ENCODE measurements at places on chromosomes 7 and 10. TPM values are rescaled to one million over a fixed set of nuclear protein-coding genes. Genes with fewer than 3 reads are reported as not detected.

Gene ABCB1
- 1.8 TPM for total RNA-seq

Gene CDC14C
- 0.17 TPM for total RNA-seq

DNA sequence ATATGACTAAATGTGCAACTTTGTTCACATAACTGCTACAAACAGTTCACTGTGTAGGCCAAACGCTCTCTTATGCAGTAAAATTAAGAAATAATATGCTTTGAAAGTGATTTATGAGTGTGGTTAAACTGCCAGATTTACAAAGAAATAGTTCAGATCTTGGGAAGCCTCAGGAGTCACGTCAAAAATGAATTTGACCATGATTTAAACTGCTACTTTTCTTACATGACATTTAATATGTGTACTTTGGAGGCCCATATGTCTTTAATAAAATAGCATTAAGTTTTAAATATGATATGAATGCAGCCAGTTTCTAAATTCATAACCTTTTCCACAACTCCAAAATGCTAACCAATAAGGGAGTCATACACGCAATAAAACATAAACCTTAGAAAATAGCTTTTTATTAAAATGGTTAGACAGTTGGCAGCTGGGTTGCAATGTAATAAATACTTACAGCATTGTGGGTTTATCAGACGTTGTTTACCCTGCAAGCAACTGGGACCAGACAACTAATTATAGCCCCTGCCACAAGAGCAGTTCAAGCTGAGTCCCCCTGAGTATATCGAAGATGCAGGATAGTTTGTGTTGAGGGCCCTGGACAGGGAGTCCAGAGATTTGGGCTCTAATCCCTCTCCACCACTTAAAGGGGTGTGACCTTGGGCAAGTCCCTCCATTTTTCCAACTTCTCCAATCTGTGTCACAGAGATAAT lies 640.4 kb downstream of the LRMDA start:
- no peaks in the 10 kb centered on the region for H3K4me1 ChIP-seq
- H3K27ac ChIP-seq: no peak overlapping the region
- H3K36me3 ChIP-seq: no peaks in the 10 kb centered on the region
- DNase-seq: peak; percentile 28

Gene BCL7B
- 30.1 TPM for total RNA-seq

Gene LIPK
- not detected for total RNA-seq

Gene GSTO2
- total RNA-seq: 1.9 TPM

DNA sequence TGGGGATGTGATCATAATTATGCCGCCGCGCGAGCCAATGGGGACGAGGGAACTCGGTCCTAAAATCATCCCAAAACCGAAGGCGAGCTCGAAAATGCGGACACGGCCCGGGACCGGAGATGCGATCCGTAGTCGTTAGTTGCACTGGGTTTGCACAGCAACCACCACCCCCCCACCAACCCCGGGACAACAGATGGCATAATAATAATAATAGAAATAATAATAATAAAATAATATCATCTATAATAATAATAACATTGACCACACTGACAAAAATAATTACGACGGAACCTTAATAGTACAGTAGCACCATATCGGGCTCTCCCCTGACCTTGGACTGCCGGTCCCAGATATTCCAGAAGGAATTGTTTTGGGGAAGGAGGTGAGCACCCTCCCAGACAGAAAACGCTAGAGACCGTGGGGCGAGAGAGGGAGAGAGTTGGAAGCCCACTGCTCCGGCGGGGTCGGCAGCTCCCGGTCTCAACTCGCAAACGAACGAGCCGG lies 1.1 kb upstream of the EMX2 start:
- DNase-seq: no peak
- no peak overlapping the region for H3K27ac ChIP-seq
- no peaks in the 10 kb centered on the region for H3K36me3 ChIP-seq
- peak overlapping the region; percentile 49 for H3K4me3 ChIP-seq
- H3K27me3 ChIP-seq: peaks cover 85% of the 10 kb centered on the region
- peaks cover 5% of the 10 kb centered on the region for H3K4me1 ChIP-seq

DNA sequence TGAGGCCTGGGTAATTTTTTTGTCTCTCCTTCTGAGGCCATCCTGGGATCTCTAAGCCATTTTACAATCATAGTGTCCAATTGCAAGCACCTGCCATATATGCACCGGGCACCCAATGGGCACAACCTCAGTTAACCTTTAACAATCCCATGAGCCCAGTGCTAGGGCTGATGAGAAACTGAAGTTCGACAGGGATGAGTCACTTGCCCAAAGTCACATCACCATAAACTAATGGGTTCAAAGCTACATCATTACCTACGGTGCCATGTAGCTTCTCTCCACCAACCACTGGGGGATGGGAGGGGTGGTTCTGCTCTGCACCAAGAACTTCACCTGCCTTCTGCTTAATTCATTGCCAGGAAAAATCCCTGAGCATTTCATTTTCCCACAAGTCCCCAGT lies 95.8 kb upstream of the ZNF716 start:
- no peaks in the 10 kb centered on the region for H3K36me3 ChIP-seq
- no peaks in the 10 kb centered on the region for H3K27me3 ChIP-seq
- no peak overlapping the region for H3K27ac ChIP-seq
- no peaks in the 10 kb centered on the region for H3K4me1 ChIP-seq
- H3K4me3 ChIP-seq: no peak overlapping the region

Data from astrocyte (in vitro differentiated cells and primary cell).